ENCODE measurements at places on chromosomes 1 and 21. TPM values are rescaled to one million over a fixed set of nuclear protein-coding genes. Genes with fewer than 3 reads are reported as not detected.

Gene PRRX1
- 307 TPM for total RNA-seq

Gene DCST2
- total RNA-seq: not detected

Gene SAMD11
- 7.7 TPM for total RNA-seq

Gene IL24
- not detected for total RNA-seq

Gene S100A16
- total RNA-seq: 160 TPM

Gene ADAM30
- not detected for total RNA-seq

Gene CIART
- 16.3 TPM for total RNA-seq
